ENCODE measurements at places on chromosomes 3 and 15. TPM values are rescaled to one million over a fixed set of nuclear protein-coding genes. Genes with fewer than 3 reads are reported as not detected.
A peak's percentile ranks its signal among the peaks of the same experiment; 100 is the strongest.

Gene DUOXA1
- not detected for polyA plus RNA-seq

GRCh38 chr3:58231666-58232065 is 5.9 kb upstream of the ABHD6 start:
- DNase-seq = no peak

DNA sequence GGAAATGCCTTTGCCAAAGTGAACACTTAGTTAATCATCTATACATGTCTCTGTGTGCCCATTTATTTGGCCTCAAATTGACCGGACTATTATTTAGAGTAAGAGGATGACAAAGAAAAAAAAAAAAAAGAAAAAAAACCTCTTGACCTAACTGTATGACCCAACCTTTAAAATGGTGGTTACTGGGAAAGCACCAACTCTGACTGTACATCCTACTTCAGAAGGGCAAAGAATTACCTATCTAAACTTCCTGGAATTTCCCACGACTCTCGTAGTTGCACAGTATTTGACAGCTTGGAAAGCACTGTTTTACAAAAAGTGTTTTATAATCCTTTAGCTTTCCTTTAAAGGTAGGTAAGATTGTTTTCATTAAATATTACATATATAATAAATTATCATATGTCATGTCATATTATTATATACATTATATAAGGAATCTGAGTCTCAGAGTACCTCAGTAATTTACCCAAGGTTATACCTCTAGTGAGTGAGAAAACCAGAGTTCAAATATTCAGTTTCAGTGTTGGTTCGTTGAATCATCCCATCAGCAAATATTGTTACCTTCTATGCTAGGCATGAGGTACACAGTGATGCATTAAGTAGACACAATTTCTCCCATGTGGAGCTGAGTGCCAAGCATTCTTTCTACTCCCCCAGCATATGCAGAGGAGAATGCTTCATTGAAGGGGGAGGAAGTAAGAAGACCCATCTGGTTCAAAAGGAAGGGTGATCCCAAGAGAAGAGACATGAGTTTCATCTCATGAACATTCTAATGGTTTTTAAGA is 5.0 kb downstream of the BCL2A1 start:
- no peak for DNase-seq

DNA sequence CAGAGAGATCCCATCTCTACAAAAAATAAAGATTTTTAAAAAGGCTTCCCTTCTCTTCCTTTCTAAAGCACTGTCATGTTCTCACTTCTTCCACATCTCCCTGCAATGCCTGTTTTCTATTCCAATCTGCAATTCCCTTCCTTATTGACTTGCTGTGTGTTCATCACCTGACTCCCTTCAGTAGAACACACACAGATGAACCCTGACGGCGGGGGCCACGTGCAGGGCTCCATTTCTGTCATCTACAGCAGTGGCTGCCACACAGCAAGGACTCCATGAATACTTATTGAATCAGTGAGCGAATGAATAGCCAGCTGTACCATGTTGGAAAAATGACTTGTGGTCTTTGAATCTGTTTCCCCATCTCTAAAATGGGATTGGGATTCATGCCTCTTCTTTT is 26.1 kb downstream of the BHLHE40 start:
- DNase-seq = no peak

DNA sequence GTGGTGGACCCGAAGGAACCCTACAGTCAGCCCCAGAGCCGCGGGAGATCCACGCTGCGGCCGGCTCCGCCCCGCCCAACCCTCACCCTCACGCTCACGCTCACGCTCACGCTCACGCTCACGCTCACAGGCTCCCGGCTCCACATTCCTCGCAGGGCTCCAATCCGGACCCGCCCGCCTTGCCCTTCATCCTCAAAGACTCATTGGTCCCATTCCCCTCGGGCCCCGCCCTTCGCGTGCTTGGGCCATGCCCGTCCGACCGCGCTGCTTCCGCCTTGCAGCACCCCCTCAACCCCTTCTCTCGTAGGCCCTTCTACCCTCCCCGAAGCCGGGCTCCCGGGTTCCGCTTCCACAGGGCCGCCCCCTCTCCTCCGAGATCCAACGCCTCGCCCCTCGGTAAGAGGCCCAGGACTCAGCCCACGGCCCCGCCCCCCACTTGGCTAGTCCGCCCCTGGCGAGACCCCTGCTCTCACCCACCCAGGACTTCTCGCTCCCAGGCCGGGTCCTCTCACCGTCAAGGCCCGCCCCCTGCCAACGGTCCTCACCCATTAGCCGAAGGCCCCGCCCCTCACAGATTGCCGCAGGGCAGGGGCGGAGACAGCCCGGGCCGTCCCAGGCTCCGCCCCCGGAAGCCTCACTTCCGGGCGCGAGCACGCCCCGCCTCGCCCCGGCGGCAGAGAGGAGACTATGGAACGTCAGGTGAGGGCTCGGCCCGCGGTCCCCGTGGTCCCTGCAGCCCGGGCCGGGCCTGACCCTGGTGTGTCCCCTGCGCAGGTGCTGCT is at the start of gene APEH:
Gene APEH, plus strand, starts transcription at position 637 of the 782 bp plus-strand sequence. Its CDS starts 51 bp downstream, at position 688.
- DNase-seq = peak; percentile 97

GRCh38 chr15:35530698-35531097 is 15.3 kb downstream of the DPH6 start:
- DNase-seq = no peak

Gene NT5DC2
- 92.4 TPM for polyA plus RNA-seq

- no peak for DNase-seq
These were observed 552.6 kb downstream of the NSUN3 start for GRCh38 chr3:94615275-94616065.

GRCh38 chr15:99703603-99704443 is 29.4 kb downstream of the LYSMD4 start:
- DNase-seq = peak; percentile 84

Gene GOLGA8T
- polyA plus RNA-seq = not detected

DNA sequence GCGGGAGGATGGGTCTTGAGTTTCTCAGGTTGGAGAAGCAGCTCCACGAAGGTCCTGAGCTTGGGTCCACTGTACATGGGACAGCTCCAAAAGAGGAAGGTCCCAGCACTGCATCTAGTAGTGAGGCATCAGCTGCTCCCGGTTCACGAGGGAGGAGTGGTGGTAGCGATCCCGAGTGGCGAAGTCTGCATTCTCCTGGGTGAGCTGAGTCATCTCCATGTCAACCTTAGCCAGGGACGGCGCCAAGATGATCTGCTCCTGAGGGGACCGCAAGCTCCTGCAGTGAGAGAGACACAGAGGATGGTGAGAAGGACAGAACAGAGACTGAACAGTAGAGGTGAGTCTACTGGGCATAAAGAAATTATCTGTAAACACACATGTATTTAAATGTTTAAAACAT is 28.0 kb upstream of the HEG1 start:
- no peak for DNase-seq

DNA sequence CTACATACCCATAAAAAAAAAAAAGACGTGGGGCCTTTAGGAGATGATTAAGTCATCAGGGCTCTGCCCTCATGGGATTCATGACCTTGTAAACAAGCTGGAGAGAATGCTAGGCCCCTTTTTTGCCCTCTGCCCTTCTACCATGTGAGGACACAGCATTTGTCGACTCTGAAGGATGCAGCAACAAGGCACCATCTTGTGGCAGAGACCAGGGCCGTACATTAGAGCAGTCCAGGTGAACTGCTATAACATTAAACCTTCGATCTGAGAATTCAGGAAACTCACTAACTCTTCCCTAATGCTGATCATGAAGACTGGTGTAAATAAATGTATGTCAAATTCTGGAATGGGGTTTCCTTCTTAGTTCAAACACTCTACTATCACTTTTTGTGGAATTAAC is 30.7 kb upstream of the SIAH2 start:
- DNase-seq = no peak

Gene PDIA3
- polyA plus RNA-seq = 250 TPM

Measured in muscle of back (tissue), 13 donors.